ENCODE measurements at places on chromosomes 1 and 21.

DNA sequence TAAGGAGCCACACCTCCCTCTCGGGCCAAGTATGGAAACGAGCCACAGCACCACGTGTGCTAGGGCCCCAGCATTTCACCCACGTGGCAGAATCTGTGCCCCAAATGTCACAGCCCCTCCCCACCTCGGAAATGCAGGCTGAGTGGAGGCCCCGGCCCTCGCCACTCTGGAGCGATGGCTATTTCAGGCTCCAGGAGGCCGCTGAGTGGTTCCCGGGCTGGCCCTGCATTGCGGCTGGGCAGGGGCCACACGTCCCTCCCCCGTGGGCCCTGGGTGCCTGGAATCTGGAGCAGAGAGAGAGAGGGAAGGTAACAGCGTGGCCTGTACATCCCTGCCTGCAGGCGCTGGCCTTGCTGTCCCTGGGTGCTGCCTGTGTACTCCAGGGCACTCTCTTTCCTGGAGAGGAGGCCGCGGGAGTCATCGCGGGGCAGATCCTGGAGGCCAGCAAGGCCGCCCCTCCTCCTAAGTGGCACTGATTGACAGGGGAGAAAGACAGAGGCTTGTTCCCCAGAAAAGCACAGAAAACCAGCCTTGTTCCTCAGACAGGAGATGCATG lies 68.0 kb upstream of the TRAPPC10 start:
- no peak for DNase-seq

DNA sequence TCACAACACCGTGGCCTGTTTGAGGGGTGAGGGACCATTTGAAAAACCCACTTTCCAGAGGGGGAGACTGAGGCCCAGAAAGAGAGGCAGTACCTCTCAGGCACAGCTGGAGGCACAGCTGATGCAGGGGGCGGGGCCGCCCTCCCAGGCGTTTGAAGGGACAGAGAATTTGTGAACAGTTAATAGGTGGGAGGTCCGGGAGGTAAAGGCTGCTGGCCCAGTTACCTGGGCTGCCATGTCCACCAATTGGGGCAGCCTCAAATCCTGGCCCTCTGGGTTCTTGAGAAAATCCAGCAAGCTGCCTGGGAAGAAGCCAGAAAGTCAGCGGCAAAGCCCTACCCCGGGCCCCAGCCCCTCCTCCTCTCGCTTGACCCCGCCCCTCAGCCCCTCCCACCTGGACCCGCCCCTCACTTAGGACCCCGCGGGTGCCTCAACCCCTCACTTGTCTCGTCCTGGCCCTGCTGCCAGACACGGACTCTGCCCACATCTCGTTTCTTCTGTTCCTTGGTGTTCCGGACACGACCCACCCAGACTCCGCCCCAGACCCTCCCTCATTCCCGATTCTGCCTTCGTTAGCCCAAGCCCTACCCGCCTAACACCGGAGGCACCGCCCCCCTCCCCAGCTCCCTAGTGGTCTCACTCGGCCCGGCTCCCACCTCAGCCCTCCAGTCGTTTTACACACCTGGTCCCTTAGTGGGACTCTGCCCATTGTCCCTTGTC lies 10.8 kb upstream of the AHDC1 start:
- no peak for DNase-seq

DNA sequence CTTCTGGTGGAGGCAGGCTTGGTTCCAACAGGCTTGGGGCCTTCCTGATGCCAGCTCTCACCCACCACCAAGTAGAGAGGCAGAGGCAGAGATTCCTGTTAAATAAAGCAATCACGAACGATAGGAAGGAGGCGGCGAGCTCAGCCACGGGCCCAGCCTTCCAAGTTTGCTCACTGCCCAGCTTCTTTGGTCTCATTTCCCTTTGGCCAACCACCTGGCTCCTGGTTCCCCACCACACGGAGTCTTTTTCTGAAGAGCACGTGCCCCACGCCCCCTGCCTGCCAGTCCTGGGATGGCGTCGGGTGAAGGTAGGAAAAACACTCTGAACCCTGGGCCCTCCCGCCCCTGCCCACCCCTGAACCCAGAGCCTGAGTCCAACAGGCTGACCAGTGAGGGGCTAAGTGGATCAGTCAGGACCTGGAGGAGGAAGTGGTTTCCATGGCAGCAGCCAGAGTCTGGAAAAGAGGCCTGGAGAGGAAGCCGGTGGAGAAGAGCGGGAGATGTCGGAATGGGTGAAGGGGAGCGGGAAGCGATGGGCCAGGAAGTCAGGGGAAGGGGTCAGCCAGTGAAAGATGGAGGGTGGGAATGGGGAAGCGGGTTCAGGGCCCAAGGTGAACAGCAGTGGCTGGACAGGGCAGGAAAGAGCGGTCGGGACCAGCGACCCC lies 158.2 kb upstream of the KLHDC7A start:
- DNase-seq, result no peak

- no peak for DNase-seq
Observed at GRCh38 chr1:11749203-11749689, 12.7 kb upstream of the C1orf167 start.

DNA sequence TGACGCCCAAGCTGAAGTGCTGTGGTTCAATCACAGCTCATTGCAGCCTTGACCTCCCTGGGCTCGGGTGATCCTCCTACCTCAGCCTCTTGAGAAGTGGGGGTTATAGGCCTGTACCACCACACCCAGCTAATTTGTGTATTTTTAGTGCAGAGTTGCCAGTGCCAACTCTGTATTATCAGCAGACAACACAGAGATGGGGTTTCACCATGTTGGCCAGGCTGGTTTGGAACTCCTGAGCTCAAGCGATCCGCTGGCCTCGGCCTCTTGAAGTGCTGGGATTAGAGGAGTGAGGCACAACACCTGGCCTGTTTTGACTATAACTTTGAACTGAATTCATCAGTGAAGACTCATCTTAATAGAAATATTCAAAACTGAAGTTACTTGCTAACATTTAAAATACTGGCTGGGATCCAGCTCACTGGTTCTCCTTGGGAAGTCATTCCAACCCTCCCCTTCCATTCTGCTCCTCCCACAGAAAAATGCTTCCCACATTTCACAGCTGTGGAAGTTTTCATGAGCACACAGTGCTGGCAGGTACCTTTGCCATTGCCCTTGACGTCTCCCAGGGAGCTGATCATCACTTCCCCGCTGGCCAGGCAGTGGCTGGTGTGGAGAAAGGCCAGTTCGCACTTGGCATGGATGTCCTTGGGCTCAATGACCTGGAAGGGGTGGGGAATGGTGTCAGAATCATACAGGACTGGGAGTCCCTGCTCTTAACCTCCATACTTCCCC lies 4.7 kb downstream of the SELENBP1 start:
- DNase-seq, result no peak

DNA sequence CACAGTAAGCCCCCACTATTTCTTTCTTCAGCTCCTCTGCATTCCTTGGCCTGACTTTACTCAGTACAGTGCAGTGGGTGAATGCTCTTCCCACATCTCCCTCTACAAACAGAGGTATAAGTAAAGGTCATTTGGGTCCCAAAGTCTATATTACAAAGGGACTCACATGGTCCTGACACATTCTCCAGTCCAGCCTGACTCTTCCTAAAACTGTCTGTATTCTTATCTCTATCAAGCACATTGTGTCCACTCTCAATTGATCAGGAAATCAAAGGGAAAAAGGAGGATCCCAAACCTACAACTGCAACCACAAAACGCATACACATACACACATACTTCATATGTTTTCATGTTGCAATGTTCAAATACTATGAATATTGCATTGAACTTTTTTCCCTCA lies 49.4 kb downstream of the FRRS1 start:
- no peak for DNase-seq

- DNase-seq, result no peak
Observed at GRCh38 chr1:65417729-65418128, 2.7 kb upstream of the LEPR start.

- DNase-seq, result no peak
Observed at GRCh38 chr1:228933753-228934152, 198.5 kb downstream of the RHOU start.

DNA sequence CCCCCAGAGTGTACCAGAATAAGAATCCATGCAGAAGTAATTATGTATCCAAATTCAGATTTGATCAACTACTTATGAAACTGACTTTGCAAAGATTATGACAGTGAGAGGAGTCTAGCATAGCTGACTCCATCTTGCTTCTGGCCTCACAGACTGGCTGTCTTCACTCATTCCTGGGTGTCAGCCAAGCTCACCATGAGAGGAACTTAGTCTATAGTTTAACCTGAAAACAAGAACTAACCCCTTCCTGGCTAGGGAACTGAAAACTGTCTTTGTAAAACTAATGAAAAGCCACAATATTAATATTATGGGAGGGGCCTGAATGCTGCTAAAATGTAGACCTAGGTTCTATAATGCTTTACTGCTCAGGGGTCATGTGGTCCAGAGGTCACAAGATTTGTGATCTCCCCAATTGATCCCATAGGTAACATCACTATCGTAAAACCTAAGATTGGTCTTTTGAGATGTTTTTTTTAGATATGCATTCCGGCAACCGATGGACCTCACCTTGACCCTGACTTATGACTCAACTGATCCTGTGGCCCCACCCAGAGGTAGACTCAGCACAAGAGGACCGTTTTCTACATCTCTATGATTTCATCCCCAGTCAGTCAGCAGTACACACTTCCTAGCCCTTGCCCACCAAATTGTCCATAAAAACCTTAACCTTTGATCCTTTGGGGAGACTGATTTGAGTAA lies 55.2 kb downstream of the ATP1B1 start:
- DNase-seq, result no peak

DNA sequence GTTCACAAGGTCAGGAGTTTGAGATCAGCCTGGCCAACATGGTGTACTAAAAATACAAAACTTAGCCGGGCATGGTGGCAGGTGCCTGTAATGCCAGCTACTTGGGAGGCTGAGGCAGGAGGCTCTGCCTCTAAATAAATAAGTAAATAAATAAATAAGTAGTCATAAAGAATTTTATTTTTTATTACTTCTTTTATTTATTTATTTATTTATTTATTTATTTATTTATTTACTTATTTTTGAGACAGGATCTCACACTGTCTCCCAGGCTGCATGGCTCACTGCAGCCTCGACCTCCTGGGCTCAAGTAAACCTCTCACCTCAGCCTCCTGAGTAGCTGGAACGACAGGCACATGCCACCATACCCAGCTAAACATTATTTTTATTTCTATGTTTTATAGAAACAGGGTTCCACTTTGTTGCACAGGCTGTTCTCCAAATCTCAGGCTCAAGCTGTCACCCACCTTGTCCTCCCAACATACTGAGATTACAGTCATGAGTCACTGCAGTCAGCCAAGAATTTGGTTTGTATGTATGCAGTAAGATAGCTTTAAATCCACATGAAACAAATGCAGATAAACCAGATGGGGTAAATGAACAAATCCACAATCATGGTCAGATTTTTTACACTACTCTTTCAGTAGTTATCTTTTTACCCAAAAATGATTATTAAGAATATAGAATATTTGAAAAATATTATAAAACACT lies 523.3 kb upstream of the RGS18 start:
- DNase-seq, result no peak

- no peak for DNase-seq
Observed at GRCh38 chr1:169527451-169528214, 41.9 kb upstream of the SLC19A2 start.

DNA sequence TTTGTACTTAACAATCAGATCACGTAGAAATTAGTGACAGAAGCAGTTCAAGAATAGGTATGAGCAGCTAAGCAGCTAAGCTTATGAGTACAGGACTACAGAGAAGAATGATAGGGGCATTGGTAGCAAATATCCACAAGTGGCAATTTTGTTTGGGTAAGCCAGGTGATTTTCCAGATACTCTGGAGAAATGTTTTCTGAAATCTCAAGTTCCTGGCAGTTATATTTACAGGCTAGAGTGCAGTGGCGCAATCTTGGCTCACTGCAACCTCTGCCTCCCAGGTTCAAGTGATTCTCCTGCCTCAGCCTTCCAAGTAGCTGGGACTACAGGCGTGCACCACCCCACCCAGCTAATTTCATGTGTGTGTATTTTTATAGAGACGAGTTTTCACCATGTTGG lies 55.1 kb downstream of the ARID4B start:
- DNase-seq, result no peak

DNA sequence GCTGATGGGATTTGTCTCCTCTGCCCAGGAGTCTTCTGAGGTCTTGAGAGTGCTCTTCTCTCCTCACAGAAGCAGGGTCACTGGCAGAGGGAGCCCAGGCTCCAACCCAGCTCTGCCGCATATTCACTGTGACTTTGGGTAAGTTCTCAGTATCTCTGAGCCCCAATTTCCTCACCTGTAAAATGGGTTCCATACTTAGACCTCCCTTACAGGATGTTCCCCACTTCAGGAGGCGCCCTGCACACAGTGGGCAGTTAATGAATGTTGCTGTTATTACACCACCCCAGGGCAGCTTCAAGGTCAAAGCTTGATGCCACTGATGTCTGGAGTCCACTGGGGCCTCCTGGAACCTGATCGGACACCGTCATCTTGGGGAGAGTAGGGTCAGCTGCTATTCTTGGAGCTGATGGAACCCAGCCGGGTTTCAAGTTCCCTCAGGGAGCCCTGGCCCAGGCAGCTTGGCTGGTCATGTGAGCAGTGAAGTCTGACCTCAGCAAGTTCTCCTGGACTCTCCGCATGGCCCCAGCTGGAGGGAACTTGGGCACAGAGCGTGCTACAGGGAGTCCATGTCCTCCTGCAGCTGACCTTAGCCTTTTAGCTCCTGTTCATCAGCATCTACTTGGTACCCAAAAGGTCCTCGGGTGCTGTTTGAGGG lies 21.8 kb downstream of the COA7 start:
- no peak for DNase-seq

DNA sequence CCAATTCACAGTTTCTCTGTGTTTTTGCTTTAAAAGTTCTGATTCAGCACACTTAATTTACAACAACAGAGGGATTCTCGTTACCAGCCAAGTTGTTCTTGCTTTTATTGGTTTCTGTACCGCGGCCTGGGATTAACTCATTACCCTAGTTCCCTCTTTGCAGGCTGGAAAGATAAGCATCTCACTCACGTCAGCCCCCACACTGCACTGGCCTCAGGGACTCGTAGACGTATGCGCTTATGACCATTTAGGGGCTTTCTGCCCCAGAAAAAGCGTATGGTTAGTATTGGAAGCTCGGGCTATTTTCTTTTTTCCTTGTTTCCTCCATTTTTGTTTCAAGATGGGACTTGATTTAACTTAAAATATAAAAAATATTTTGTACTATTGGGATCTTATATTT lies 76.0 kb downstream of the POFUT2 start:
- DNase-seq, result no peak

- DNase-seq, result no peak
Observed at GRCh38 chr1:183760661-183761060, 44.3 kb upstream of the RGL1 start.

DNA sequence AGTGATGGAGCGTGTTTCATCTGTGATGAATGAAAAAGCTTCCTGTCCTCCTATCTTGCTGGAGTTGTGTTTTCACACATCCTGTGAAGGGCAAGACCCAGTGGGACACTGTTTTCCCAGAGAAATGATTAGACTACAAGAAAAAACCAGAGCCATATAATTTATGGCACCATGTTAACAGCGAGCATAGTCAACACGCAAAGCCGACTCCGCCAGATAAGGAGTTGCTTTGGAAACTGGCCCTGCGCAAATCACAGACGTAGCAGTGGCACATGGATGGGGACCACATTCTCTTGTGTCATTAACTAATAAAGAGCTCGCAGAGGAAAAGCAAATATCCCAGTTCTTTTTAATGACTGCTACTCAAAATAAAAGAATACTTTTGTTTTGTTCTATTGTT lies 471.2 kb upstream of the RUNX1 start:
- no peak for DNase-seq

GRCh38 chr1:208691012-208691411 lies 446.8 kb upstream of the PLXNA2 start:
- DNase-seq, result no peak

GRCh38 chr1:235417086-235417697 lies 50.0 kb downstream of the TBCE start:
- peak; percentile 48 for DNase-seq

All from T-helper 9 cell (primary cell).